Transverse colon (tissue), 4 donors: ENCODE measurements at places on chromosomes 7 and 10.

DNA sequence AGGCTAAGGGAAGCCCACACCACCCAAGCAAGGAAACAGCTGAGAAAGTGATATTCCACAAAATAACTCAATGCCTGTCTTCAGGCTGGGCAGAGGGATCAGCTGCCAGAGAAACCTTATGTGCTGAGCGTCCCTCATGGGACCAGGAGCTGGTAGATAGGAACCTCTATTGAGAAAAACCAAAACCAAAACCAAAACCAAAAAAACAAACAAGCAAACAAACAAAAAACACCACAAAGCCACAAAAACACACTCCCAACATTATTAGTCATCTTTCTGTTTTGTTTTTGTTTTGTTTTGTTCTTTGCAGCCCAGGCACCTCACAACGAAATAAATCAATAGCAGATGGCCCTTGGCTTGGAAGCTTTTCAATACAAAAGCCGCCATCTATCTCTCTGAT, 760.8 kb upstream of the CELF2 start:
- DNase-seq, result no peak

- DNase-seq, result no peak
Observed at GRCh38 chr7:111329367-111330234, 232.7 kb downstream of the IMMP2L start.

DNA sequence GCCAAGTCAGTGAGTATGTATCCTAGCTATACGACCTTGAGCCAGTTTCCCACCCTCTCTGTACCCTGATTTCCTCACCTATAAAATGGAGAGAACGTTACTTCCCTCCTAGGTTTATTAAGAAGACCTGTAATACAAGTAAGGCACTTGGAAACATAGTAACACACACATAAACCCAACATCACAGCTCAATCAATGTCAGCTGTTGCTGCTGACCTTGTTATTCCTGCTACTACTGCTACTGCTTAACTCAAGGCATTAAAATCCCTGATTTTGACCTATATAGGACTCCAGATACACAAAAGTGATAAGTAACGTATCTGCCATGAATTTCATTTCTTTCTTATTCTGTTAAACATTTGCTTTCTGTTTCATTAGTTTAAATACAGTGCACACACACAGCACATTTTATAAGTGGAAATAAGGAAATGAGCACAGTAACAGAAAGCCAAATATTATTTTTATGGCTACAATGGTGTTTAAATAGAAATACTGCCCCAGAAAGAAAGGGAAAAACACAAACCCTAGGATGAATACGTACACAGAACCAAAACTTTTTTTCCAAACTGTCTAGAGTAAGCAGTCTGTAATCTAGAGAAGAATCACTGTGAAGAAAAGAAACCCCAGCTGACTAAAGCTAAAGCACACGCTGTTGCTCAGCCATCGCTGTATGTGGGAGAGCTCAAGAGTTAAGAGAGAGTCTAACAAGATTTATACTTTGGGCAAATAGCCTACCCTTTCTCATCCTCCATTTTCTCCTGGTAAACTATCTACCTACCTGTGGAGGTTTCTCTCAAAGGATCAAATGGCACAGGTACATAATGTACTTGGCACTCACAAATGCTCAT, 19.0 kb downstream of the NAPEPLD start:
- no peak for DNase-seq

GRCh38 chr7:98206451-98207330, 4.5 kb upstream of the BHLHA15 start:
- DNase-seq, result no peak

DNA sequence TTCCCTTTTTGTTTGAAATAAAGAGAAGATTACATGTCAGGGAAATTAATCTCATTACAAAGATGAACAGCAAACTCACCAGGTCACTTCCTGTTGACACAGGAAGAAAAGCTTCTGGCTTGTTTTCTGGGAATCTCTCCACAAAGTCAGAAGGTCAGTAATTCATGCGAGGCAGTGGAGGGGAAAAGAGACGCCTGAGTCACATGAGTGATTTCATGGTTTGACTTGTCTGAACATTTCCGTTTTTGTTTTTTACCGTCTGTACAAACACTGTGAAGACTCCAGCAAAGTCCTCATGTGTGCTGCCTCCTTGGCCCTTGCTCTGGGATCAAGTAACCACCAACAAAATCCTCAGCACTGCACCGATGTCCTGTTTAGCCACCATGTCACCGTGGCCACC, 2.5 kb upstream of the HABP2 start:
- DNase-seq, result no peak
